ENCODE measurements at places on chromosomes 5 and 9. TPM values are rescaled to one million over a fixed set of nuclear protein-coding genes. Genes with fewer than 3 reads are reported as not detected.

DNA sequence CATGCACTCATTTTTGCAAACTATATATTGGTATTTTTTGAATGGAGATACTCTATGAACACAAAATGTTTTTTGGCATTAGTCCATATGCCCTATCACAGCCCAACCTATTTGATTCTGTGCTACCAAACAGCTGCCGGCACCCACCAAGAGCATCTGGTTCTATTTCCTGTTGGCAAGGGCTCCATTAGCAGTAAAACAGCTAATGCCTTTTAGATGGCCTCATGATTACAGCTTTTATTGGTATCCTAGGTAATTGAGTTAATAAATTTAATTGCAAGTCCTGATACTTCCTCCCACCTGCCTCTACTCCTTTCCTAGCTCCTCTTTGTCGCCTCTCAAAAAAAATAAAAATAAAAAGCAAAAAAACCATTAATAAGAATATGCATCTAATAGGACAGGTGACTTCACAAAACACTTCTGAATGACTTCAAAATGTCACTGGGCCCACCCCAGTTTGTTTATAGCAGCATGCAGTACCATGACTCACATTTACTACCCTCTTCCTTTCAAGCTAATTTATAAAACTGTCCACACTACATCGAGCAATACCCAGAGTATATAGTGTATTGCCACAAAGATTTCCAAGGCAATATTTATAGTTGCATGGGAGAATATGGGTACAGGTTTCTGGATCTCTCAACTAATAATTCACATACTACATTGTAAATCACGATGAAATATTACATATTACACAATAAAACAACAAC lies 620.4 kb downstream of the SLCO4C1 start:
- H3K4me3 ChIP-seq: no peak overlapping the region
- no peak overlapping the region for H3K27ac ChIP-seq
- no peaks in the 10 kb centered on the region for H3K27me3 ChIP-seq

Gene IRX1
- total RNA-seq: not detected

DNA sequence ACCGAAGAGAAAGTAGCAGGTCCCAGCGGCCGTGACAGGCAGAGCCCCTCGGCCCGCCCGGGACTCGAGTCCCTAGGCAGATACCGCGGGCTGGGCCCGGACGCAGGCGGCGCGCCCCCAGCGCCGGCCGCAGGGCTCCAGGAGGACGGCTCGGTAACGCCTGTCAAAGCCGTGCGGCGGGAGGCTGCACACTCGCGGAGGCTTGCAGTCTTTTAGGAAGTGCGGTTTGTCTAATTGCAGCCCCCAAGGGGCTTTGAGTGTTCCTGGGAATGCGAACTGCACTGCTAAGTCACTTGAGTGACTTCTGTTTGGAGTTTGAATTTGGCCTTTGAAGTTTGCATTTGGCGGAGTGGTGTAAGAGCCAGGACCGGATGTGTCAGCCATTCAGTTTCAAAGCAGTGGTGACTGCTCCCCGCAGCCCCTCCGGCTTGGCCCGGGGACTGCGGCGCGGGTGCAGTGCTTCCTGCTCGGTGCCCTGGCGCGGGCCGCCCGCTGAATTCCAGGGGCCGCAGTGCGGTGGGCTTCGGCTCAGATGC lies 1.3 kb downstream of the MAP3K1 start:
- peaks cover 30% of the 10 kb centered on the region for H3K36me3 ChIP-seq
- peaks cover 59% of the 10 kb centered on the region for H3K4me1 ChIP-seq
- no peaks in the 10 kb centered on the region for H3K27me3 ChIP-seq
- peak; percentile 68 for DNase-seq
- peak overlapping the region; percentile 93 for H3K4me3 ChIP-seq
- H3K27ac ChIP-seq: peak overlapping the region; percentile 93

Gene PLEKHG4B
- total RNA-seq: not detected

GRCh38 chr9:88051138-88051537 lies 76.8 kb upstream of the CDK20 start:
- no peaks in the 10 kb centered on the region for H3K4me1 ChIP-seq
- H3K36me3 ChIP-seq: no peaks in the 10 kb centered on the region
- DNase-seq: no peak
- H3K27ac ChIP-seq: no peak overlapping the region
- H3K4me3 ChIP-seq: no peak overlapping the region
- H3K27me3 ChIP-seq: peaks cover 2% of the 10 kb centered on the region

Gene PCDHA9
- not detected for total RNA-seq

Gene ABL1
- 32.8 TPM for total RNA-seq

All from activated B cell treated with CpG ODN at 0.5 μM for 24 hours (primary cell).